ENCODE measurements at places on chromosomes 2 and 18.
A peak's percentile ranks its signal among the peaks of the same experiment; 100 is the strongest.

DNA sequence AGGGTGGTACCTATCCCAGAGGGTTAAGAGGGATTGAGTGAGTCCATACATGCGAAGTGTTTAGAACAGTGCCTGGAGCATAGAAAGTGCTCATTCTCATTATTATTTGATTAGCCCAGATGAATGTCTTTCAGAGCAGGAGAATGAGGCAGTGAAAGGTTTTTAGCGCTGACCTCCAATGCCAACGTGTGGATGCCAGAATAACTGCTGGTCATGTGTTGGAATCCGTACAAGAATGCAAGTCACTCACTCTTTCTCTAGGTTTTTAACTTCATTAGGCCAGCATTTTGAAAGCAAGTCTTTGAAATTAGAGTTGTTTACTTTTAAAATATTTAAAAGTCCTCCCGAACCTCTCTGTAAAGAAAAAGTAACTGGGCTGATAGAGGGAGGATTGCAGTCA, 374.2 kb downstream of the EN1 start:
- no peak for DNase-seq

DNA sequence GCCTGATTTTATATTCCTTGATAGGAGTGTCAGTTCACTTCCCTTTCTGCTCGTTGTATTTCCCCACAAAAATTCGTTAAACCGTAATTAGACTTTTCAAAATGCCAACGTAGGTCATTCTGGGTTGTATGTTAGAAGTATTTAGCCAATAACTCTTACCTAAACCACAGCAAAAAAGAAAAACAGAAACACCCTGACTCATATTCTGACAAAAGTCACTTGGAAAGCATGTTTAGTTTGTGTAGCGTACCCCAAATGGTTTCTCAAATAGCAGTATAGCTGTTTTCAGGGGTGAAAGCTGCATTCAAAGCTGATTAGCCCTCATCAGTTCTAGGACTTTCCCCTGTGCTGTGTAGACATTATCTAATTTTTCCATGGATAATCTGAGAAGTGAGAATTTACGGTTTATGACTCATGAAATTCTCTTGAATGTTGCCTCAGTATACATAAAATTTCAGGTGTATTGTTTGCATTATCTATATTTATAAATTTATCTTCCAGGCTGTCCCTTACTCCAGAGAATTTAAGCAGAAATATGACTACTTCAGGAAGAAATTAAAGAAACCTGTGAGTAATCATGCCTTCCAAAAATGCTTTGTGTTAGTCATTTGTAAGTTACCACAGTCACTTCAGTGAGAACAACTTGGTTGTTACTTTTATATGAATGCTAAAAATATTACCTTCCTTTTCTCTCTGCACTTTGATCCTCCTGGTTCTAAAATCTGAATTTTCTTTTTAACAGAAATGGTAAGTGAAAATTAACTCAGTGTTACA, 264.9 kb downstream of the ALPK2 start:
- no peak for DNase-seq

DNA sequence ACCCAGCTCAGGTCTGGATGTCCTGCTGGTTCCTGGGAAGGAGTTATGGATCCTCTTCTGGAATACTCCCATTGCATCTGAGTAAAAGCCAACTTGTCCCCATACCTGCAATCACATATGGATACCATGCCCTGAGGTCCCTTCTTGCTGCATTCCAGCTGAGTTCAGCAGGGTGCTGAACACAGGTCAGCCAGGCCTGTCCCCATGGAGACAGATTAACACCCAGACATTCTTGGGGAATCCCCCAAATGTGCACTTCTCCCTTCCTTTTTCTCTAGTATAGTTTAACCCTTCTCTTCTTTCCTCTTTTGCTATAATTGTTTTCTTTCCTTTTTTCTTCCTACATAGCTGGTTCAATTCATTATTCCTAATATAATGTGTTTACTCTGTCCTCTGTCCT, 799.6 kb upstream of the HS6ST1 start:
- no peak for DNase-seq

DNA sequence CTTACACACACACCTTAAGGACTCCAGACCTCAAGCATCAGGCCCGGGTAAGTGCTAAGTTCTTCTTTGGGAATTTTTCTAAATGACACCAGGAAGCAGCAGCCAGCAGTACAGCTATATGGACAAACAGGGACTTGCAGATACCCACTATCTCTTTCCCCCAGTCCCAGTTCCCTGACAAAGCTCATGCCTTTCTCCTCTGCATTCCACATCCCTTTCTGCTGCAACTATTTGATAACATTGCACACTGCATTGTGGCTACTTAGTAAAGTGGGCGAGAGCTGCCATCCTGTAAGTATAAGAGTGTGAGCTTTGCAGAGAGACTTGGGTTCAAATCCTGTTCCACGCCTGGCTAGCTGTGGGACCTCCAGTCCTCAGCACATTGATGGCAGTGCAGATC, 14.0 kb upstream of the CD226 start:
- no peak for DNase-seq

DNA sequence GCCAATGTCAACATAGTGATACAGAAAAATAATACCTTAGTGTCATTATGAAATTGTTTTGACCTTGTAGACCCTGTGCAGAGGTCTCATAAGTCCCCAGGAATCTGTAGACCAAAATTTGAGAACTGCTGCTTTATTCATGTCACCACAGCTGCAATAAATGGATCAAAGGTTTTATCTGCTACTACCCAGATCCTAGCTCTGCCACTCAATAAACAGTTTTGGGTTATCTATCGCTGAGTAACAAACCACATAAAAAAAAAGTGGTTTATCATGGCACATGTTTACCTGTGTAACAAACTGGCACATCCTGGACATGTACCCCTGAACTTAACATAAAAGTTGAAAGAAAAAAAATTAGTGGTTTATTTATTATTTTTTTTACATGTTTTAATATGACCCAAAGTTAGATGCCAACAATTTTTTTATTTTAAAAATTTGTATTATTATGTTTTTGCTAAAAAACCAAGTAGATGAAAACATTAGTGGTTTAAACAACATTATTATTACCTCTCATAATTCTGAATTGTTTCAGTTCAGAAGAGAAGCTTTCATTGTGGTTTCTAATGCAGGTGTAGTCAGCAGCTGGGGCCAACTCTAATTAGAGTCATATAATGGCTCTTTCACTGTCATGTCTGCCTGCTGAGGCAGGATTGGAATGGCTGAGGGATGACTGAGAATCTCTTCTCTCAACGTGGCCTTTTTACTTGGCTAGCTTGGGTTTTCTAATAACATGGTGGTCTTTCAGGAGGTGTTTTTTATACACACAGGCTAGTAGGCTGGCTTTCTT, 103.3 kb upstream of the SLC38A11 start:
- no peak for DNase-seq

DNA sequence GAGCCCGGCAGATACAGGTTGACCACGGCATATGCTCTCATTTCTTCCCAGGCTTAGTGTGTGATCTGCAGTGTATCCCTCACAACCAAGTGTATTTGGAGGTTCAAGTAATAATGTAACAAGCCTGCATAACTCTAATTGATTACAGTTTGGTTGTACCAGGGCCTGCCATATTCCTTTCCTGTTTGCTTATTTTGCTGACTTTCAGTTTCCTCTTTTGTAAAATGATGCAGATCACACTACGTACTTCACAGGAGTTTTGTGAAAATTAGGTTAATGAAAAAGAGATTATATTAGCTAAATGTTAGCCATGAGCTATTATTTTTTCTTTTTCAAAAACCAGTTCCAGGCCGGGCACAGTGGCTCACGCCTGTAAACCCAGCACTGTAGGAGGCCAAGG, 25.8 kb downstream of the SLC3A1 start:
- no peak for DNase-seq

GRCh38 chr2:52976143-52976949, 791.3 kb upstream of the CHAC2 start:
- peak; percentile 51 for DNase-seq

- no peak for DNase-seq
Observed at GRCh38 chr2:59276917-59277316, 1035.8 kb upstream of the FANCL start.

GRCh38 chr18:37545461-37546271, 19.9 kb downstream of the CELF4 start:
- DNase-seq = no peak

DNA sequence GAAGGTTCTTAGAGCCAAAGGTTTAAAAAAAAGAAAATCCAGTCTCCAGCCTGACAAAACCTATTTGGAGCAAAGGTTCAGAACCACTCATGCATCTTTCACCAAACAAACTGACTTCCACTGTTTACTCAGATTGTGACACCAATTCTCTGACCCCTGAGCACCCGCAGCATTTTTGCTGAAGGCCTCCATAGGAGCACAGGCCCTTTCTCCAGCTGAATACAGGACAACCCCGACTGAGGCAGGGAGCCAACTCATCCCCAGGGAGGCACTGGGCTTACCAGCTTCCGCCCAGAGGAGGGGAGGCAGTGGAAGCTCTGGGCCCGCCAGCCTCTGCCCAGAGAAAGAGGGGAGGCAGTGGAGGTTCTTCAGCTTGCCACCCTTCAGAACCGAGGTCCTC, 51.0 kb upstream of the CNGA3 start:
- DNase-seq = no peak

GRCh38 chr18:28792404-28793086, 615.6 kb upstream of the CDH2 start:
- no peak for DNase-seq

GRCh38 chr18:4658804-4659203, 203.7 kb upstream of the DLGAP1 start:
- no peak for DNase-seq

- peak; percentile 51 for DNase-seq
Observed at GRCh38 chr2:231800493-231801091, 14.3 kb downstream of the COPS7B start.

DNA sequence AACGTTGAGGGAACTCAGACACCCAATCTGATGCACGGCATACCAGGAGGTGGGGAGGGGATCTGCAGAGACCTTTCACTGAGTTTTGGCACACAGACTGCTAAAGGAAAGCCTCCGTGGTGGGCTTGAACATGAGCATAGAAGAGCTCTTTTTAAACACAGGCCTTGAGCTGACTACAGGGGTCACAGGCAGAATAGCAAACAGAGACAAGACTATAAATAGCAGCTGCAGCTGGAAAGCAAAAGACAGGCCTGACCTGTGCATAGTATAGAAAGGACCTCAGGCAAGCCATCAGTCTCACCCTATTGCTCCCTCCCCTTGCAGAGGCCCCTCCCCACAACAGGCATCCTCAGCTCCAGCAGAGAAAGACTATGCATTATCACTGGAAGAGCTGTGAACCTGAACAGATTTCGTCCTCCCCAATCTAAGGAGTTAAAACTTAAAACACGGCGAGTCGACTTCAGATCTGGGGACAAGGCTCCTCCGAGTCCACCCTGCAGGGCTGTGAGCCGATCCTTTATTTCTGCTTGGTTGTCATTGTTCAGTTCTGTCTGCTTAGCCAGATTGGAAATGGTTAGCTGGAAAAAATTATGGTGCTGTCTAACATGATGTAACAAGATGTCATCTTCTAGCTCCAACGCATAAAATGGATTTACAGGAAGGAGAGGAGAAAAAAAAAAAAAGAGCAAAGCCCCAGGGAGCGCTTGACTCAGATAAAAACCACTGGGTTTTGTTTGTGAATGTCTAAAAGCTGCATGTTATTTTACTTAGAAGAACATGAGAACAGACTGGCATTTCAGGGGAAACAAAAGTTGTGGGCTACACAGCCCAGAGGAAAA, 25.2 kb upstream of the LCLAT1 start:
- peak; percentile 56 for DNase-seq

DNA sequence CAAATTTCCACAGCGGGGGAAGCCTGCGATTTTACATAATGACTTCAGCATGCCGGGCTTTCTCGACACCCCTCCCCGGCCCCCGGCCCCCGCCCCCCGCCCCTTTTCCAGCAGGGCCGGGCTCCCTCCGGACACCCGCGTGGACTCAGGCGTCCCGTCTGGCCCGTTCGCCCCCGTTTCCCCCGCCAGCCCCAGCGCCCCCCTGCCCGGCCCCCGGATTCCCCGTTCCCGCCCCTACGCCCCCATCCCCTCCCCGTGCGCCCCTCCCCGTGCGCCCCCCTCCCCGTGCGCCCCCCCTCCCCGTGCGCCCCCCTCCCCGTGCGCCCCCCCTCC, 456 bp upstream of the NFATC1 start:
- no peak for DNase-seq

GRCh38 chr2:79793006-79793405, 280.2 kb downstream of the CTNNA2 start:
- no peak for DNase-seq

DNA sequence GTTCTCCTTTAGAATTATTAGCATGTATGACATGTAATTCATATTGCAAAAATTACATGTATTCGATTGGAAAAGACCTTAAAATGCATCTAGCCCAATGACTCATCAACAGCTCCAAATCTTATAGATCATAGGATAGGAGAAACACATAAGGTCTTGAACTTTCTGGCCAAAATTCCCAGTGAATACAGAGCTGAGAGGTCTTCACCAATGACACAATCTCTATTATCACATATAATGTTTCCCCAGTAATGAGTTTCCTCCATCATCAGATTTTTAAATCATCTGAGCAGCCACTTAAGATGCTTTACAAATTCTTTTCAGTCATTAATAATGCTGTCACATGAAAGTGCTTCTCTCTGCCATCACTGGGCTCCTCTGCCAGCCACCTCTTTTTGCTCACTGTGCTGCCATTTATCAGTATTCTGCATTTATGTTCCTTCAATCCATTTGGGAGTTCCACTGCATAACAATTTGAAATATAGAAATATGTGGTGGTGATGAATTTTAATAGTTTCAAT, 804.9 kb downstream of the SUCLG1 start:
- no peak for DNase-seq

DNA sequence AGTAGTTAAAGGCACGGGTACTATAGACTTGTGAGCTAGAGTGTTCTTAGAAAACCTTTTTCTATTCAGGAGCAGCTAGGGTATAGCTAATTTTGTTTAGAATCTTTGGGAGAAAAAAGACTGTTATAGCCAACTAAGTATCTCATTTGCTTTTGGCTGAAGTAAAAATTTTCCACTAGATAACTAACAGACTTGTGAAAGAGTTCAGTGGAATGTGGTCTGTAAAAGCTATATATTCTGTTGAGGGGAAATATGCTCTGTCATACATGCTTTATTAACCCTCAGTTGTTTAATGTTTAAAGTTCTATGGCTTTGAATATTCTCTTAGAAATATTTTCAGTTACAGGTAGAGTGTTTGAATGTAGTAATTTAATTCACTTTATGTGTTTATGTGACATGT, 49.7 kb downstream of the RIF1 start:
- no peak for DNase-seq

- DNase-seq = no peak
Observed at GRCh38 chr2:241252778-241253475, 62.5 kb downstream of the HDLBP start.

DNA sequence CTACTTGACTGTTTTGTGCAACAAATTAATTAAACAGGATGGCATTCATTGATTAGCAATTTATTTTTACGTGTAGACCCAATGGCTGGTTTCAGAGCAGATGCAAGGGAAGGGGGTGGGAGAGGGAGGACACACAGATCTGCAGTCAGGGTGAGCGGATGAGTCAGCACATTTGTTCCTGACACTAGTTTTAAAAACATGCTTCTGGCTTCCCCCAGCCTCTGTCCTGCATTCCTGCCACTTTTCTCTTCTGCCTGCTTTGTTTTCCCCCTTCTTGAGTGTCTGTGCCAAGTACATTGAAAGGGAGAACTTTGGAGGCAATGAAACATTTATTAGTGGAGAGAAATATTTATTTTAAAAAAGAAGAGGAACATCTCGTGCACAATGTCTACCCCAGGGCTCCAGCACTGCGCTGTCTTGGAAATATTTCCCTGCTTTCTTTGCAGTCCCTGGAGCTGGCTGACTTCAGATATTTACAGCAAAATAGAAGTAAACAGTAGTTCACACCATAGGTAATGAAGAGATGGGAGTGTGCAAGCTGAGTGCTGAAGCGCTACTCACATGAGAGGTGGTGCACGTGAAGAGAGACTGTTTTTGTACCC, 52.2 kb downstream of the NRP2 start:
- DNase-seq = no peak
